ENCODE measurements at places on chromosomes 12 and 14.
A peak's percentile ranks its signal among the peaks of the same experiment; 100 is the strongest.

GRCh38 chr14:20614038-20614840 is 23.1 kb upstream of the RNASE12 start:
- DNase-seq, result peak; percentile 23

GRCh38 chr12:127270193-127270592 is 996.8 kb upstream of the TMEM132C start:
- no peak for DNase-seq

GRCh38 chr12:61780435-61780834 is 479.8 kb upstream of the USP15 start:
- no peak for DNase-seq

- no peak for DNase-seq
Measured at GRCh38 chr14:39203659-39204606, 28.9 kb downstream of the PNN start.

DNA sequence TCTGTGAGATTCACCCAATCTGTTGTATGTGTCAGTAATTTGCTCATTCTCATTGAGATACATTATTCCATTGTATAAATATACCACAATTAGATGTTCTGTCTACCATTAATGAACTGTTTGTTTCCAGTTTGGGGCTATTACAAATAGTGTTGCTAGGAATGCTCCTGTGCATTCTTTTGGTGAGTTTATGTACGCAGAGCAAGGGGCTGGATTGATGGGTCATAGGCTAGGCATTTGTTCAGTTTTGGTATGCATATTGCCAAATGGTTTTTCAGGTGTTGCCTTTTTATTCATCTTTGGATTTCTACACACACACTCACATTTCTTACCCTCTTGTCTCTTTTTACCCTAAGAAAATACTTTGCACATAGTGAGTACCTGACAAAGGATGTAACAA is 93.4 kb downstream of the GPATCH2L start:
- no peak for DNase-seq

DNA sequence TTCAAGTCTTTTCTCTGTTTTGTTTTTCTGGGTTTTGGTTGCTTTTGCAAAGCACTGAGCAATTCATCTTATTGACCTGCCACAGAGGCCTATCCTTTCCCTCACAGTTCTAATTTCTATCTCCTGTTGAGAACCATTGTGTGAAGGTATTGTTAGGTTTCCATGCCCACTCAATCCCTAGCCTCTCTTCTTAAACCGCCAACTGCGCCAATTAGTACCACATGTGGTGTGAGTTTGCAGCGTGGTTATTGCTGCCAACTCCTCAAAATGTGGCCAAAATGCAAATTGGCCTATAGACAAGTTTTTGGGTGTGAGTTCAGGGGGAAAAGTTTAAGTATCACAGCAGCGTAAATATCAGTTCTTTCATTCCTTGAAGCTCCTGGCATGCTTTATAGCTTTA is 232.6 kb downstream of the FLRT2 start:
- DNase-seq, result no peak

DNA sequence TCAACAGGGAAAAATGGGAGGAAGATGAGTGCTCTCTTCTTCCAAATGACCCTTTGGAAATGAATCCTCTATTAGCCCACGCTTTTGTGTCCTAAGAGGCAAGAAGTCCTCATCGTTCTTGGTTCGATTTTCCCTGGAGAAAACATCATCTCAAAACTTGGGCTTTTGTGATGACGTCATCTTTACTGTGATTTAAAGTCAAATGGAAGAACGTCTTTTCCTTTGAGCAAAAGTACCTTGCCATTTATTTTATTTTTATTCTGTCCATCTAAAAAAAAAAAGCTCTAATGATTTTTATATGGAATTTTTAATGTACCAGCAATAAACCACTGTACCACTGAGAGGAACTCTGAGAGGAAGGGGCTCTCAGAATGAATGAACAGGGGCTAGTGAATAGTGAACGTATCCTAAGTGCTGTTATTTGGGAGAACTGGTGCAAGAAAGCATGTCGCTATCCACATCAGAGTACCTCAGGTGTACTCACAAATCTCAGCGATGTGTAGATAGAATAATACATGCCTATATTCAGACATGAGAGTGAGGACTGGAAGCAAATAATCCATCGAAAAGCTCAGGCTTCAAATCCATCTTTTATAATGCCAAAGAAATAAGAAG is 124.8 kb downstream of the HMGA2 start:
- DNase-seq, result no peak

DNA sequence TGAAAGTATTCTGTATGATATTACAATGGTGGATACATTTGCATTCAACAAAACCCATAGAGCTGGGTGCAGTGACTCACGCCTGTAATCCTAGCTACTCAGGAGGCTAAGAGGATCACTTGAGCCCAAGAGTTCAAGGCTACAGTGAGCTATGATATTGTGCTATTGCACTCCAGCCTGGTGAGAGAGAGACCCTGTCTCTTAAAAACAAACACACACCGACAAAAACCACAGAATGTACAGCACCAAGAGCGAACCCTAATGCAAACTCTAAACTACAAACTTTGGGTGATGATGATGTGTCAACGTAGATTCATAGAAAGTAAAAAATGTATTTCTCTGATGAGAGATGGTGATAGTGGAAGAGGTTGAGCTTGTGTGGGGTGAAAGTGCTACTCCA is 8.6 kb downstream of the CAPRIN2 start:
- no peak for DNase-seq

DNA sequence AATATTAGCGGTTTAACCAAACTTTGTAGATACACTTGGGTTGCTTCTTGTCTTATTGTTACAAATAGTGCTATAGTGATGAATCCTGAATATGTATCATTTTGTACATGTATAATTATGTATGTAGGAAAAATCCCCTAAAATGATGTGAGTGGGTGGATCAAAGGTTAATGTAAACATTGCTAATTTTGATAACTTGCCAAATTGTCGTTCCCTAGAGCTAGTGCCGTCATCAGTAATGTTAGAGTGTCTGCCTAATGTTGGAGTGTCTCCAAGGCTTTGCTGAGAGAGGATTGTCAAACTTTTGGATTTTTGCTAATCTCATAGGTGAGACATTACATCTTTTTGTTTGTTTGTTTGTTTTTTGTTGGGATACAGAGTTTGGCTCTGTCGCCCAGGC is 44.4 kb downstream of the AEBP2 start:
- DNase-seq, result no peak

DNA sequence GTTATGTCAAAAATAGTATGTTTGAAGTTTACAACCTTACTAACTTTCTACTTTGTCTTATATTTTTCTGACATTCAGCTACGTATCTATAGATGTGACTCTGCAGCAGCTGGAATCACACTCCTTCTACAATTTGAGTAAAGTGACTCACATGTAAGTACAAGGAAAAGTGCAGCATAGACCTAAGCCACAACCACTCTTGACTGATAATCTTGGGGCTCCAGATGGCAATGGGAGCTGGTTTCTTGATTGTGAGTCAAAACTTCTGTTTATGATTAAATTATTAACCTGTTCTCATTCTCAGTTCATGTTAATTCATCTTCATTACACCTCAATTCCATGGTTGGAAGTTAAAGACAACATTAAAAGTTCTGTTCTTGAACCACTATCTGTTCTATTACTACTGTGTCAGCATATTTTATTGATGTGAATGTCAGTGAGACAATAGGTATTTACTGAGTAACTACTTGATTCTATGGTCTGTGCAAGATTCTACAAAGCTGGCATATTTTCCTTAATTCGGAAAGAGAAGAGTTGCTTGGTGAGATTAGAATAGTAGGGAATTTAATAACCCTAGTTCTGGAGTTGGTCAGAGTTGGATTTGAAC is 112.9 kb downstream of the TSHR start:
- no peak for DNase-seq

DNA sequence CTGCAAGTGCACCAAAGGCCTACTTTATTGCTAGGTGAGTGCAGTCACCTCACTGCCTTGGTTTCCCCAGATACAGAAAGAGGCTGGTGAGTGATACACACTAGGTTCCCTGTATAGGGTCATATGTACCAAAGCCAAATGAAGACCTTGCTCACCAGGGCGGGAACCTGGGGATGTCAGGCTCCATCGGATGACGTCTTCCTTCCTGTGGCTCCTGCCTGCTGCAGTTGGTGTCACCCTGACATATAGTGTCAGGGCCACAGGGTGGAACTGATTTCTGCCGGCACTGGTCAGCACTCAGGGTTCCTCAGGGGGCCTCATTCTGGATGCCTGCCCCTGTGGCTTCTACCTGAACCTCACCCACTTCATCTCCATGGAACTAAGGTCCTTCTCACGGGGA is 43.1 kb downstream of the PLEKHG3 start:
- DNase-seq, result no peak

GRCh38 chr12:65725376-65725775 is 98.9 kb upstream of the HMGA2 start:
- no peak for DNase-seq

- no peak for DNase-seq
Measured at GRCh38 chr12:46107591-46107990, 117.2 kb upstream of the SCAF11 start.

DNA sequence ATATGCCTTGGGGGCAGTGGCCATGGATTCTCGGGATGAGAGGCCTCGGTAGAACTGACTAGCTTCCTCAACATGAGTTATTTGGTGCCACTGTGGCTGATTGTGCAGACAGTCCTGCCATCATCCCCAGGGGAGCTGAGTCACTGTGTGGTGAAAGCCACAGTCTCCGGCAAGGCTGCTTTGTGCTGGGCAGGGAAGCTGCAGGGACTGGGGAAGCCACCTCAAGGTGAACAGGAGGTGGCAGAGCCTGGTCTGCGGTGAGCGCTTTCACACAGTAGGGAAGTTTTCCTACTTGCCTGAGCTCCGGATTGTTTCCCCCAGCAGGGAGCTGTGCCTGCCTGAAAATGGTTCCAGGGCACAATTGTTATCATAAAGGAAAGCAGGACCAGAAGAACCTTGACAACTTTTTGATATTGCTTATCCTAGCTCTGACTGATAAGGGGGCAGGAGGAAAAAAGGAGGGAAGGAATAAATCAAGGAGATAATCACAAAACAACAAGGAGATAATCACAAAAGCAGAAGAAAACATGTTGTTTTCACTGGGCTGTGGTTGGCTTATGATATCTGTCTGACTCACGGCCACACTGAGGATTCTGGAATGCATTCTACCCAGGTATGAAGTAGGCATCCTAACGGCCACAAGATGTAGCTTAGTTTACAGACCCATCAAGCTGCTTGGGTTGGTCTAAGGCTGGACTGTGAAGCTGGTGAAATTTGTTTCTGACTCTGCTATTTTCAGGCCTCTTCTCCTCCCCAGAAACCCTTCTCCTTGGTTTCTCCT is 32.2 kb upstream of the GNG2 start:
- peak; percentile 70 for DNase-seq

DNA sequence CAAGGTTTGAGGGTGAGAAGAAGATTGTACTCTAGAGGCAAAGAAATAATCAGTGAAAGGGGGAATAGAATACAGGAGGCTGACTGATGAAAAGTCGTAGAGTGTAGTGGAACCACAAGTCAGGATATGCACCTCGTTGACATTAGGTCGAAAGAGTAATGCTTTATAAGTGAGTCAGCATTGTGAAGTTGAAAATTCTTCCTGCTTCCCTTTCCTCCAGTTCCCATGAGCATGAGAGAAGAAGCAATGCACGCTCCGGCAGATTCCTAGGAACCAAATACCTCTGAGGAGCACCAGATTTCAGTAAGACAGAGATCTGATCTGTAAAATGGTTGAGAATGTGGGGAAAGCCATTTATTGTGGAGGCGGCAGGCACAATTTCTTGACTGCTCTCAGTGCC is 16.5 kb downstream of the CCER1 start:
- DNase-seq, result no peak

DNA sequence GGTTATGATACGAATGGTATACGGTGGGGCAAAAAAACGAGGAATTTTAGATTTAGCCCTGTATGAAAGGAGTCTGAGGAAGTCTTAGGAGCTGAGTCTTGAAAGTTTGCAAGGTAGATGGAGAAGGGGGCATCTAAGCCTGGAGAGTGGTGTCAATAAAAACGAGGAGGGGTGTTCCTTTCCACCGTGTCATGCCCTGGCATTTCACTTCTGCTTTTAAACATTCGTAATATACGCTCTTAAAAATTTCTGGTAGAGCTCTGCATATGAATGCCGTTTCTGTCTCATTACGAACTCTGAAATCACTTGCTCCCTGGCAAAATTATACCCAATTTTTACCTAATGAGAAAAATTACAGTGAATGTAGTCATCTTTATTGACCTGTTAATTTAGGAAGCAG is 170.2 kb downstream of the ERC1 start:
- DNase-seq, result no peak

GRCh38 chr12:89273525-89273924 is 78.8 kb downstream of the DUSP6 start:
- DNase-seq, result no peak

- DNase-seq, result no peak
Measured at GRCh38 chr14:85934886-85935254, 404.9 kb downstream of the FLRT2 start.

- no peak for DNase-seq
Measured at GRCh38 chr12:31923063-31923412, 36.2 kb upstream of the RESF1 start.

DNA sequence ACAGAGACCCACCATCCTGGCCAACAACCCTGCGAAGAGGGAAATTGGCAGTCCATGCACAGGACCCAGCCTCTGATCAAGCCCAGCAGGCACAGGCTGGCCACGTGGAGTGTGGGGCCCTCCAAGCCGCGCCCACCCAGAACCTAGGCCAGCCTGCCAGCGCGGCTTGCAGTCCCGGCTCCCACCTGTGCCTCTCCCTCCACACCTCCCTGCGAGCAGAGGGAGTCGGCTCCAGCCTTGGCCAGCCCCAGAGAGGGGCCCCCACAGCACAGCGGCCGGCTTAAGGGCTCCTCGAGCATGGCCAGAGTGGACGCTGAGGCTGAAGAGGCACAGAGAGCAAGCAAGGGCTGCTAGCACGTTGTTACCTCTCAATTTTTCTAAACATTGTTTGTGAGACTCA is 373.4 kb downstream of the NELL2 start:
- no peak for DNase-seq

DNA sequence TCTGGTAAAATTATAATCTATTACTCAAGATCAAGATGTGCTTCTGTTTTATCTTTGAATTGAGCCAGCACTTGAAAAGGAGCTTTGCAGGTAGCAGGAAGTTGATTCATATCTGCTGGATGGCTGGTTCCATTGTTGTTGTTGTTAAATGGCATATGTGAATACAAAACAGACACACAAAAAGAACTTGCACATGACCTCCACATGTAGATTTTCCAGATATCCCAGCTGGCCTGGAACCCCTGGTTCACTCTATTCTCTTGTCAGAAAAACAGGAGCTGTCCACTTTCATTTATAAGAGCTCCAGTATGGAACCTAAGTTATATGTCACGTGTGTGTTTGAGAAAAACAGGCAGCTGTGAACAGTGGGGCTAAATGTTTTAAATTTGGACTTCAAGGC is 273.9 kb downstream of the TMEM132D start:
- no peak for DNase-seq

DNA sequence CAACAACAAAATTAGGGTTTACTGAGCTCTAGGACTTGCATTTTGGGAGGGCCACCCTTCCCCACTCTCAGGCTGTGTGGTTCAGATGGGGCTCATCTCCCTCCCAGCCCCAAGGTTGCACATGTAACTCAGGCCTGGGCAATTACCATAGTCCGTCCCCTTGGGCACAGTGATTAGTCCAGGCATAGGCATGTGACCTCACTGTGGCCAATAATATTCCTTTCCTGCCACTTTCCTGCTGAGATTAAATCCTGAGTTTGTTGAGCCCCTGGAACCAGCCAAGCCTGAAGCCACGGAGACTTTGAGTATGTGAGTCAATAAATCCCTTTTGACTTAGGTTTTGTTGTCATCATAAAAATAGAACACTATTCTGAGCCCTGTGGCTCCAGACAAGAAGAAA is 113.0 kb downstream of the AACS start:
- no peak for DNase-seq

GRCh38 chr12:101746661-101747060 is 7.4 kb upstream of the SYCP3 start:
- no peak for DNase-seq

GRCh38 chr12:130073721-130074120 is 88.5 kb upstream of the FZD10 start:
- no peak for DNase-seq
